Stimulated activated CD4-positive, alpha-beta T cell treated with anti-CD3 and anti-CD28 coated beads, Interleukin-2, amount 100 ng/mL, for 4 hours (primary cell): ENCODE measurements at places on chromosomes 7 and 10.
A peak's percentile ranks its signal among the peaks of the same experiment; 100 is the strongest.

GRCh38 chr10:91569522-91569921 is 63.3 kb downstream of the PPP1R3C start:
- DNase-seq, result no peak

GRCh38 chr10:130931256-130931655 is 380.3 kb downstream of the TCERG1L start:
- no peak for DNase-seq

- DNase-seq, result no peak
These were observed 116.1 kb downstream of the PARD3 start for GRCh38 chr10:34698979-34699378.

GRCh38 chr10:1661859-1662437 is 75.4 kb downstream of the ADARB2 start:
- DNase-seq, result no peak

GRCh38 chr10:71880425-71881306 is 29.6 kb upstream of the PSAP start:
- DNase-seq, result no peak

GRCh38 chr10:69668721-69669120 is 38.7 kb downstream of the FAM241B start:
- DNase-seq, result no peak

DNA sequence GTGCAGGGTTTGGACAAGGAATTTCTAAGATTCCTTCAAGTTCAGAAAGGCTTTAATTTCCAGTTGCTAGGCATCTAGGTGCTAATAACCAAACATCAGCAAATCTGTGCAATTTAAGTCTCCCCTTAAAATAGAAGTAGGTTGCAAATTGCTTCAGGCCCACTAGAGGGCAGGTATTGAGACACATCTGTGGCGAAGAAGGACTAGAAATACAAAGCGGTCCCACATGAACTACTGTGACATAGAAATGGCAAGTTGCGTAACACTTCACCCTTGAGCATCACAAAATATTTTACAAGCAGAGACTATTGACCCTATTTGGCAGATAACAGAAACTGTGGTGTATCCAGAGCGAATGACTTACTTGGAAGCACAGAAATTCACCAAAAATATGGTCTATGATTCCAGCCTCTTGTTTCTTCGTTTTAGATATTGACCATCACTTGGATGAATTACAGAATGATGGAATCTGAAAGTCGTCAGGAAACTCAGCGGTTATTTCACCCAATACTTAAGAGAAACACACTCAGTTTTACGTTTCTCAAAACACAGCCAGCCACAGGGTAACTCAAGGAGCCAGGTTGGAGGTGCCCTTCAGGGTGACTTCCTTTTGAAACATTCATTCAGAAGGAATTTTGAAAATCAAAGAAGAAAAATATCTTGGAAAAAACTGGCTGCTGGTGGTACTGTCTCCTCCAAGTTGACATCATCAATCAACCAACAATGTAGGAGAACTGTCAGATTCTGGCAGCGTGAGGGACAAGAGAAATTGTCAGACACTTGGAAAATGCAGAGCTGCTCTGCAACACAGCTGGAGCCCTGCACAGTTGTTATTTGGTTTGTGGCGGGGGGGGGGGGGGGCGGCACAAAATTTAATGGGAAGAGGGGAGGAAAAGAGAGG is 256.3 kb upstream of the MINDY3 start:
- DNase-seq, result no peak

DNA sequence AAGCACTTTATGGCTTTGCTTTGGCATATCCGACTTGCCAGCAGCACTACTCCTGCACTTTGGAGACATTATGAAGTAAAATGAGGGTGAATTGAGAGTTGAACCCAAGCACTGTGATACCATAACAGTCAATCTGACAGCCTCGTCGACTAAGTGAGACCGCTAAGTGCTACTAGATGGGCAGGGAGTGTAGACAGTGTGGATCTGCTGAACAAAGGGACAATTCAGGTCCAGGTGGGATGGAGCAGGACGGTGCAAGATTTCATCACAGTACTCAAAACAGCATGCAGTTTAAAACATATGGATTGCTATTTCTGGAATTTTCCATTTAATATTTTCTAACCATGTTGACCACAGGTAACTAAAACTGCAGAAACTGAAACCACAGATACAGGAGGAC is 20.8 kb upstream of the PRTFDC1 start:
- DNase-seq, result no peak

GRCh38 chr7:30893357-30893756 is 18.3 kb upstream of the AQP1 start:
- DNase-seq, result no peak

DNA sequence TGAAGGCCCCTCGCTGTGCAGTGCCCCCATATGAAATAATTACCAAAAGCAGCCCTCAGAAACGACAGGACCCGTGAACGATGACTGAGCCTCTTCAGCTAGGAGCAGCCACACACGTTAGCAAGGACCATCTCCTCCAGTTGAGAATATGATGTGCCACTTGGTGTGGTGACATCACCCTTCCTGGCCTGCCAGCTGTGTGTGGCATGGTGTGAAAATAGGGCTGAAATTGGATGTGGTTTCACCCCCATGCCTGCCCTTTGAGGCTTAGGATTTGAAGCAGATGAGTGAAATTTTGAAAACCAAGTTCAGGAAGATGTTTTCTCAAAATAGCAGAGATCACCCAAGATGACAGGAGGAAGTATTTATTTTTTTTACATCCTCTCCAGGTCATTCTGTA is 49.1 kb upstream of the BTBD16 start:
- no peak for DNase-seq

- DNase-seq, result no peak
These were observed 42.2 kb upstream of the CAPZA2 start for GRCh38 chr7:116820149-116820548.

DNA sequence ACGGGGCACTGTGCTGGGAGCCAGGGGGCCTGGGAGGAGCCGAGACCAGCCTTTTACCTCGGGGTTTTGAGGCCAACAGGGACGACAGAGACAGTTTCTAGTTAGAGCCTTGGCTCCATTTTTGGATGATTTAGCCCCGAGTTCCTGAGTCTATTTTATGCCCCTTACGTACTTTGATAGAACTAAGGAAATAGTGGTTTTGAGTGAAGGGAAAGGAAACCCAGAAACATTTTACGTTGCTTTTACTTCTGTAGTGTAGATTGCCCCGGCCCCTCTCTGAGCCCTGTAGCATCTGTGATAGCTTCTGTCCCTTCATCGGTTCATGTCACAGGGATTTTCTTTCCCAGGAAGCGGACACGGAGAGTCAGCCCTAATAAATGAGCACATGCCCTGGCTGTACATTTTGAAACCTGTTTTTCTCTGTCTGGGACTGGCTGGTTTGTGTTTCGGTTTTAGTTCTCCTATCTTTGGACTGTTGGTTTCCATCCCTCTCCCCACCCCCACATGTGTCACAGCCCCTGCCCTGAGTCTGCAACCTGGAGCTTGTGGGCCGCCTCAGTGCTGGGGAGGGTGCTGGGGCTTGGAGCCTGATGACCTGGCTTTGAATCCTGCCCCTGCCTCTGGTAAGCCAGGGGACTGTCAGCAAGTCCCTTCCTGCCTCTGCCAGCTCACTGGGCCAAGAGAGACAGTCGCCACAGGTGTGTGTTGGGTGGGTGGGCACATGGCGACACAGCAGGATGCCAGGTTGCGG is 6.9 kb upstream of the ORAI2 start:
- peak; percentile 79 for DNase-seq

GRCh38 chr7:133021196-133021595 is 60.7 kb downstream of the CHCHD3 start:
- DNase-seq, result no peak

DNA sequence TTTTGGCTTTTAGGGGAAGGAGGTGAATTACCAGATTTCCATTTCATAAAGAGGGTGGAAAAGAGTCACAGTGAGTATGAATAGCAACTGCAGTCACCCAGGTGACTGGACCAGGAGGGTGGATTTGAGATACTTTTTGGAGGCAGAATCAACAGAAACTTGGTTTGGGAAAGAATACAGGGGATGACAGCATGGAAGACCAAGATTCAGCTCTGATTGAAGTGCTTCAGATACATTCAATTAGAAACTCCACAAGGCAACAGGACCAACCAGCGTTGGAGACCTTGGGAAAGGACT is 83.0 kb downstream of the SGMS1 start:
- DNase-seq, result no peak

GRCh38 chr7:159023206-159023605 is 121.5 kb downstream of the VIPR2 start:
- no peak for DNase-seq

- DNase-seq, result no peak
These were observed 18.3 kb downstream of the UNC5B start for GRCh38 chr10:71230656-71231025.

GRCh38 chr7:34107276-34107675 is 201.9 kb downstream of the BMPER start:
- DNase-seq, result no peak
